IMR-90 (cell line): ENCODE measurements at places on chromosomes 1 and 21. TPM values are rescaled to one million over a fixed set of nuclear protein-coding genes. Genes with fewer than 3 reads are reported as not detected.

DNA sequence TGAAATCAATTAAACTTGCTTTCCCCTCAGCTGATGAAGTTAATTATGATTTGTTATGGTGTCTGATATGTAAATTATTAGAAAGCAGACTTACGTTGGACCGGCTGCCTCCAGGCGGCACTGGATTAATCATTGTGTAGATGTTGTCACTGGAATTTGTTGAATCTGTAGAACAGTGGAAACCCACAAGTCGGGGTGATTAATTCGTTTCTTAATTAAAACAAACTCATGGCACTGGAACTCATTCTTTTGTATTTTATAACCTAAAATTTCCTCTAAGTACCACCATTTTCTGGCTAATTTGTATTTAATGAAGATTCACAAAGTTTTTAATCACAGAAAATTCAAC lies 39.0 kb downstream of the MRPL37 start:
- no peak overlapping the region for H3K4me3 ChIP-seq
- no peaks in the 10 kb centered on the region for H3K27me3 ChIP-seq
- DNase-seq: no peak
- peaks cover 61% of the 10 kb centered on the region for H3K36me3 ChIP-seq

Gene SYPL2
- total RNA-seq: under 0.01 TPM in 2 replicates

GRCh38 chr1:217053676-217054075 lies 330.4 kb upstream of the ESRRG start:
- no peak for DNase-seq
- no peaks in the 10 kb centered on the region for H3K36me3 ChIP-seq
- H3K4me1 ChIP-seq: no peaks in the 10 kb centered on the region
- H3K4me3 ChIP-seq: no peak overlapping the region

Gene ZNF593OS
- total RNA-seq: not detected in 2 replicates

- H3K27me3 ChIP-seq: peaks cover 3% of the 10 kb centered on the region; the same call in 1 of the 2 replicates
- DNase-seq: peak; percentile 33
- H3K27ac ChIP-seq: no peak overlapping the region
- peaks cover 4% of the 10 kb centered on the region; the same call in 1 of the 2 replicates for H3K4me1 ChIP-seq
- no peaks in the 10 kb centered on the region for H3K36me3 ChIP-seq
Observed at GRCh38 chr21:39079617-39080016, 103.6 kb downstream of the PSMG1 start.

Gene MCOLN2
- 0.54 and 1.1 TPM in 2 replicates for total RNA-seq

- H3K27ac ChIP-seq: no peak overlapping the region
- no peak for DNase-seq
- H3K27me3 ChIP-seq: no peaks in the 10 kb centered on the region
- no peak overlapping the region for H3K4me3 ChIP-seq
- peaks cover 26% of the 10 kb centered on the region for H3K4me1 ChIP-seq
Observed at GRCh38 chr1:93698329-93699048, 16.9 kb upstream of the BCAR3 start.

Gene LCE1A
- total RNA-seq: not detected in 2 replicates

DNA sequence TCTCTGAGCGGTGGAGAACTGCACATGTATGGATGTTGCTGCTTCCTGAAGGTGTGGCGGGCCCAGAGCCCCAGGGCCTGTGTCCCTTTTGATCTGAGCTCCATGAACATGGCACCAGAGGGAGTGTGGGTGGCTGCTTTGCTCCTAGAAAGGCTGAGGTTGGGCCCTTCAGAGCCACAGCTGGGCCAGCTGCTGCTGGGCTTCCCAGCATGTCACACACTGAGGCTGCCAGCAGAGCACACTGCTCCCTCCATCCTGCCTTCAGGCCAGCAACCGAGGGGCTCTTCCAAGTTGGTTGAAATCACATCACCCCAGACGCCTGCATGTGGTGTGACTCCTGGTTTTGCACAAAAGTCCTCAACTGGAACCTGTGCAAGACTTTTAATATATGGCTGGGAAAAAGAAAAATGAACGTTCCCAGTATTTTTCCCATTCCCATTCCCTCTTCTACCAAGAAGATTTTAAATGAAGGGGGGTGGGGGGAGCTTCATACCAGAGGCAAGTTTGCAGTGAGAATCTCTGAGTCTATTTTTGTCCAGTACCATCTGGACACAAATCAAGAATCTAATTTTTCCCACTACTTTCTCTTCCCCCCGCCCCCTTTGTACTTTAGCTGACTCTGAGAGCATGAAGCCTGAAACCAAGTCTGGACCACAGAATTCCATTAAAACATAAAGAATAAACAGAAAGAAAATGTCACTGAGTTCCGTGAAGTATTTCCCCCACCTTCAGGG lies 26.2 kb upstream of the NGF start:
- peak; percentile 85 for DNase-seq
- H3K4me1 ChIP-seq: peaks cover 15% of the 10 kb centered on the region
- H3K27me3 ChIP-seq: no peaks in the 10 kb centered on the region
- no peak overlapping the region for H3K4me3 ChIP-seq

Gene PALMD
- total RNA-seq: 0.72 and 1.1 TPM in 2 replicates

Gene SLC16A4
- 65.2 and 73.0 TPM in 2 replicates for total RNA-seq

DNA sequence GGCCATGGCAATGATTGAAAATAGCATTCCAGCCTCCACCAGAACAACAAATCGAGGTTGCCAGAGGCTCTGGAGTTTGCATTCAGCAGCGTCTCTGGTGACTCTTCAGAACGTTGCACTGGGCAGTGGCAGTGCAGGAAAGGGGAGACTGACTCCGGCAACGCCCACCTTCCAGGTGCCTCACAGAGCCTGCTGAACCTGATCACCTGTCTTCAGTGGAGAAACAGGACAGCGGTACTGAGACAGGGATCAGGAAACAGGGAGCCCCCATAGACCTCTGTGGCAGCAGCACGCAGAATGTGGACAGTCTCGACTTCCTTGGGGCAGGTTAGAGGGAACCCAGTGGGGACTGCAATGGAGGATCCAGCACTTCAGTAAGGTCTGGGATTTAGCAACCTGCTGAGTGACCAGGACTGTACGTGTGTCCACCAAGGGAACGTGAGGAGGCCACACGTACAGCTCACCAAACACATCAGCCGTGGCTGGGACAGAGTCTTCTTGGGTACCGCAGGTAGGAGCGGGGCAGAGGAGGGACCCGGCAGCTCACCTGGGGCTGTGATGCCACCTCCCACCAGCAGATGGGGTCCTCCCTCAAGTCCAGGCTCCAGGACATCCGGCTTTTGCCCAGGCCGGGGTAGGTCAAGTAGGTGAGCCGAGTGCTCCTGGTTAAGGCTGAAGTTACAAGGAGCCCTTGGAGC lies 128.6 kb downstream of the PRDM2 start:
- H3K4me1 ChIP-seq: no peaks in the 10 kb centered on the region
- no peak overlapping the region for H3K4me3 ChIP-seq
- no peak for DNase-seq
- H3K36me3 ChIP-seq: no peaks in the 10 kb centered on the region
- H3K27me3 ChIP-seq: no peaks in the 10 kb centered on the region
- H3K27ac ChIP-seq: no peak overlapping the region

- H3K27me3 ChIP-seq: no peaks in the 10 kb centered on the region
- peak; percentile 53 for DNase-seq
- peak overlapping the region; percentile 88 for H3K4me3 ChIP-seq
Observed at GRCh38 chr1:170661646-170662411, 2.1 kb upstream of the PRRX1 start.

DNA sequence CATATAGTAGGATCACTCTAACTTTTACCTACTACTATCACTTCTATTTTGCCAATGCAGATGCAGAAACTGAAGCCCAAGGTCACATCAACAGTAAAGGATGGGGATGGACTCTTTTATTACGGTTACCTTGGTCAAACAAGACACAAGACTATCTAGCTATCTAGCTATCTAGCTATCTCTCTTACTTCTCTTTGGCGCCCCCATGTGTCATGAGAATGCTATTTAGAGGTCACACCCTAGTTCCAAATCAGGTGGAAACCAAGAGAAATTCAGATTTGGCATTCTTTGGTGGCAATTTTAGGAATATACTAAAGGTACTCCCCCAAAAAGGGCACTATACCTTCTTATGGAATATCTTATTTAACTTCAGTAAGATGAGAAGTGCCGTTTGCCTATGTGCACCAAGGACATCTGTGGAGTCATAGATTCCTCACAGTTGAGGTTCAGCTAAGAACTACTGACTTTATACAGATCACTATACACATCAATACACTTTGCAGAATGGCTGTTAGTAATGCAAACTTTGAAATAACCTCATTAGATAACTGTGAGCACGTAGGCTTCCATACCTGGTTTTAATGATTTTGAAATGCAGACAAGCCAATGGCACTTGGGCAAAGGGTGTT lies 6.7 kb downstream of the ZNF648 start:
- no peaks in the 10 kb centered on the region for H3K4me1 ChIP-seq
- no peaks in the 10 kb centered on the region for H3K36me3 ChIP-seq
- H3K27ac ChIP-seq: no peak overlapping the region
- no peak overlapping the region for H3K4me3 ChIP-seq

- H3K27ac ChIP-seq: no peak overlapping the region
- no peak for DNase-seq
- H3K27me3 ChIP-seq: peaks cover 21% of the 10 kb centered on the region
- no peaks in the 10 kb centered on the region for H3K4me1 ChIP-seq
- H3K36me3 ChIP-seq: no peaks in the 10 kb centered on the region
Observed at GRCh38 chr1:157069601-157070000, 24.1 kb upstream of the ARHGEF11 start.

Gene DENND2D
- total RNA-seq: 0.83 and 0.90 TPM in 2 replicates

Gene ZNF124
- 77.8 and 89.3 TPM in 2 replicates for total RNA-seq

- no peak overlapping the region for H3K27ac ChIP-seq
- H3K36me3 ChIP-seq: no peaks in the 10 kb centered on the region
- no peaks in the 10 kb centered on the region for H3K27me3 ChIP-seq
- DNase-seq: no peak
Observed at GRCh38 chr1:179295164-179295755, 1.7 kb downstream of the SOAT1 start.

- H3K27ac ChIP-seq: no peak overlapping the region
- H3K27me3 ChIP-seq: peaks cover 51% of the 10 kb centered on the region
- DNase-seq: no peak
- H3K36me3 ChIP-seq: peaks cover 5% of the 10 kb centered on the region
- H3K4me3 ChIP-seq: 0 out of 2 replicates have a peak overlapping the region, but pooled peaks have one; percentile 10
Observed at GRCh38 chr1:6179564-6180175, 451 bp downstream of the CHD5 start.

DNA sequence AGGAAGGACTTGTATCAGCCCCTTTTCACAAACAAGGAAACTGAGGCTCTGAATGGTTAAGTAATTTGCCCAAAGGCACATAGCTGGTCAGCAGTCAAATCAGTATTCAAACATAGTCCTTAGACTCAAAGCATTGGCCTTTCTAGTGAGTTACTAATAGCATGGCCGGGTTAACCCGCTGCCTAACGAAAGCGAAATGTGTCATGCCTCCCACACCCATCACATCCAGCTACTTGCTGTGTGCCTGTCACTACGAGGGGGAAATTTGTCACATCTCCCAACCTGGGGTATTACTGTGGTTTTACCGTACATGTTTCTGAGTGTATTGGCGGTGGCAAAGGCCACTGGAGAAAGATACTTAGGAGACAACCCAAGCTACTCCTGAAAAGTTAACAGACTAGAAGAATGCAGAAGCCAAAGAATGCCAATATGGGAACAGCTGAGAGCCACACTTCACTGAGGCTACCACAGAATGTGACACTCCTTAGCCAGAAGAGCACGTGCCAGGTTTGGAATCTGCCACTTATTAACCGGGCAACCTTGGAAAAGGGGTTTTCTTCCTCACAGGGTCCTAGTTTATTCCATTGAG lies 363.5 kb downstream of the KCNH1 start:
- no peak for DNase-seq
- no peak overlapping the region for H3K4me3 ChIP-seq
- no peak overlapping the region for H3K27ac ChIP-seq

DNA sequence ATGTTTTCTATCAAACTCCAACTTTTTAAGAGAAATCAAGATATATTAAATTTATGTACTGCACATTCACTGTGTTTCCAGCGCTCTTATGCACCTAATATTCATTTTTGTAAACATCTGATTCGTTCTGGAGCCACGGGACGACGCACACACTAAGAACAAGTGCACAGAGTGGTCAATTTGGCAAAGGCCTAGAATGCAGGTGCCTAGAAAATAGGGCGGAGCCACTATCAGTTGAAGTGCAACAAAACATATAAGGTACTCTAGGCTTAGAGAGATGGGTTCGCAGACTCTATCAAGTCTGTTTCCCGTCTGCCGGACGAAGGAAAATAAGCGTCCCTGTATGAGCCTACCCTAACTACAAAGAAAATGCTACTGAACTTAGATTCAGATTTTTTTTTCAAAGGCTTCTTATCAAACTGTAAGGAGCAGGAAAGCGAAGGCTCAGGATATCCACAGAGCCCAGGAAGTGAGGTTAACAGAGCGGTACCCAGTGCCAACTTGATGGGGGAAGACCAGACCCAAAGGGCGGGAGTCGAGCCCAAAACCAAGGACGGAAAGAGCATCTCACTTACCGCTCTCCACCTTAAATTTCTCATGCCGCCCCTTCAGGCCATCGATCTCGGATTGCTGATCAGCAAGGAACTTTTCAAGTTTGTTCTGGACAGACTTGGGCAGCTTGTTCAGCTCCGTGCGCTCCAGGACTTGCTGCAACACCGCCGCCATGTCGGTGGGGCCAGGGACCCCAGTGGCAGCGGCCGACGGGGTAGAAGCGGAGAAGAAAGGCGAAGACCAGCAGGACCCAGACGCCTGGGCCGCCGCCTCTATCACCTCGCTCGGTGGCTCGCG lies 526 bp downstream of the TPR start:
- DNase-seq: peak; percentile 25
- peaks cover 2% of the 10 kb centered on the region; the same call in 1 of the 2 replicates for H3K4me1 ChIP-seq
- H3K36me3 ChIP-seq: peaks cover 3% of the 10 kb centered on the region; the same call in 1 of the 2 replicates
- H3K4me3 ChIP-seq: peak overlapping the region; percentile 62

Gene LIN28A
- not detected in 2 replicates for total RNA-seq

Gene HMCN1
- 7.8 and 11.7 TPM in 2 replicates for total RNA-seq

GRCh38 chr1:77543822-77544448 lies 138.5 kb downstream of the ZZZ3 start:
- DNase-seq: peak; percentile 75
- H3K4me1 ChIP-seq: peaks cover 22% of the 10 kb centered on the region
- H3K4me3 ChIP-seq: no peak overlapping the region
- no peaks in the 10 kb centered on the region for H3K27me3 ChIP-seq

Gene MECR
- total RNA-seq: 19.2 and 20.3 TPM in 2 replicates

Gene TLCD4
- 0.36 and 0.83 TPM in 2 replicates for total RNA-seq

Gene KRTAP21-2
- not detected in 2 replicates for total RNA-seq

Gene CHRNB2
- total RNA-seq: under 0.01 TPM in 1 of 2 replicates, not detected in the other

GRCh38 chr1:117564227-117565075 lies 41.4 kb upstream of the TENT5C start:
- no peak overlapping the region for H3K4me3 ChIP-seq
- no peaks in the 10 kb centered on the region for H3K36me3 ChIP-seq
- H3K27ac ChIP-seq: no peak overlapping the region
- peaks cover 19% of the 10 kb centered on the region for H3K27me3 ChIP-seq

GRCh38 chr1:3315399-3316339 lies 138.8 kb upstream of the ARHGEF16 start:
- H3K36me3 ChIP-seq: no peaks in the 10 kb centered on the region
- DNase-seq: no peak
- peaks cover 17% of the 10 kb centered on the region for H3K4me1 ChIP-seq
- H3K4me3 ChIP-seq: no peak overlapping the region
- H3K27me3 ChIP-seq: no peaks in the 10 kb centered on the region

GRCh38 chr21:14080040-14080763 lies 130.6 kb downstream of the LIPI start:
- H3K27ac ChIP-seq: no peak overlapping the region
- H3K4me3 ChIP-seq: no peak overlapping the region
- H3K4me1 ChIP-seq: no peaks in the 10 kb centered on the region
- DNase-seq: no peak

- H3K4me3 ChIP-seq: no peak overlapping the region
- H3K4me1 ChIP-seq: peaks cover 1% of the 10 kb centered on the region; the same call in 1 of the 2 replicates
- no peaks in the 10 kb centered on the region for H3K27me3 ChIP-seq
- peak; percentile 94 for DNase-seq
- no peaks in the 10 kb centered on the region for H3K36me3 ChIP-seq
Observed at GRCh38 chr1:78070758-78071157, 25.0 kb downstream of the GIPC2 start.
